Renal cortical epithelial cell (primary cell): ENCODE measurements at places on chromosomes 5 and 9.

- no peak for DNase-seq
Measured at GRCh38 chr5:134430001-134430569, 18.4 kb upstream of the CDKN2AIPNL start.

DNA sequence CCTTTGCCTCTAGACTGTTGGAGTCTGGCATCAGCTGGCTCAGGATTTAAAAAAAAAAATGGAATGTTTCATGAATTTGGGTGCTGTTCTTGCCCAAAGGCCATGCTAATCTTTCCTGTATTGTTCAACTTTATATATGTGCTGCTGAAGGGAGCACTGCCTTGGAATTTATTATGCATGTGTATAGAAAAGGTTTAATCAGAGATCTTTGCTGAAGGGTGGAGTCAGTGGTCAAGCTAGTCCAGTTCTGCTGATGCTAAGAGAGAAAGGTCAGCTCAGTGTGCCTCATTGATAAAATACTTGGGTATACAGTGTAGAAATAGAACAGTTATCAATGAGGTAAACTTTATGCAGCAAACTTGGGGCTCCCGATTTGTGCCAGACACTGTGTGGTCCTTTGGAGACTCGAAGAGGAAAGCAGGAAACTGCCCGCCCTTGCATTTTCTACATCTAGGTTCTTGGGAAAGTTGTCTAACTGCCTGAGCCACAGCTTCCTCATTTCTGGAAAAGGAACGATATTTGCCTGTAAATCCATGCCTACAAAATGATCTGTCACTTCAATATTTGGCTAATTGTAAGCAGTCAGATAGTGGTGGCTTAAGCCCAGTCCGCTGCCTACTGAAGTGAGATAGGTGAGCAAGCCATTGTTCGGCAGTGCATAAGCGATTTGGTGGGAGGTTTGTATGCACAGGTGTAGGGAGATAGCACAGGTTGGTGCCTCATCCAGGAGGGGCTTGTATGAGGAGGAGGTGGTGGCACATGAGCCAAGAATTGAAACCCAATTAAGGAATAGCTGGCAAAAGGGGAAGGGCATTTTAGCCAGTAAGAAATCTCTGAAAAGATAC lies 29.2 kb upstream of the GTF2H2C start:
- DNase-seq: no peak

- DNase-seq: no peak
Measured at GRCh38 chr5:128876569-128877382, 88.5 kb upstream of the SLC27A6 start.

DNA sequence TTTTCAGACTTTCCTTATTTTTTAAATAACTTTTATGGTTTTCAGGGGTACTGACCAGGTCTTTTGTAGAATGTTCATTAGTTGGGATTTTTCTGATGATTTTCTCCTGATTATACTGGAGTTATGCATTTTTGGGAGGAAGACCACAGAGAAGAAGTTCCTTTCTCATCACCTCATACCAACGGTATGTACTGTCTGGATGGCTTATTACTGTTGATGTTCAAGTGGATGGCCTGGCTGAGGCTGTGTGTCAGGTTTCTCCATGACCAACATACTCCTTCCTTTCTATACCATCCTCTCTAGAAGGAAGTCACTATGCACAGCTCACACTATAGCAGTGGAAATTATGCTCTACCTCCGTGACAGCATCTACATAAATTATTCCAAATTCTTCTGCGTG lies 71.1 kb upstream of the NR3C1 start:
- DNase-seq: no peak

GRCh38 chr9:131682261-131682660 lies 57.6 kb downstream of the RAPGEF1 start:
- DNase-seq: no peak

DNA sequence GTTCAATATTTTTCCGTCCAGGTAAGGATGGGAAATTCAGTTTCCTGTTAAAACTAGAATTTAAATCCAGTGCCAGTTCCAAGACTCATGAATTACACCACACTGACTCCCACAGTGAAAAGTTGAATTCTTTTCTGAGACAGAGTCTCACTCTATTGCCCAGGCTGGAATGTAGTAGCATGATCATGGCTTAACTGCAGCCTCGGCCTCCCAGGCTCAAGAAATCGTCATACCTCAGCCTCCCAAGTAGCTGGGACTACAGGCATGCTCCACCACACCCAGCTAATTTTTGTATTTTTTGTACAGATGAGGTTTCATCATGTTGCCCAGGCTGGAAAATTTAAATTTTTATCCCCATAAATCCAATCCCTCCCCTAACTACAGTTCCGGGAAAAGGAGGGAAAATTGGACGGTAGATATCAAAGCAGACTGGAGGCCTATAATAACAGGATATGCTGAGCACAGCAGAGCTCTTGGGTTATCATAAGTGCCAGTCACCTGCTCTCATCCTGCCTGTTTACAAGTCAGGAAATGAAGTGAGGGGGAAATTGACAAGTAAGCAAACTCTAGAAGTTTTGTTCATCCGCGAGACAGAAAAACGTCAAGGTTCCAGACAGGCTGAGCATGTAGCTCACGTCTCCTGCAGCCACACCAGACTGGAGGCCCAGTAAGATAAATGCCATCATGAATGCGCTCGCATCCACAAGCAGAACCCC lies 105.7 kb downstream of the UGCG start:
- DNase-seq: no peak

DNA sequence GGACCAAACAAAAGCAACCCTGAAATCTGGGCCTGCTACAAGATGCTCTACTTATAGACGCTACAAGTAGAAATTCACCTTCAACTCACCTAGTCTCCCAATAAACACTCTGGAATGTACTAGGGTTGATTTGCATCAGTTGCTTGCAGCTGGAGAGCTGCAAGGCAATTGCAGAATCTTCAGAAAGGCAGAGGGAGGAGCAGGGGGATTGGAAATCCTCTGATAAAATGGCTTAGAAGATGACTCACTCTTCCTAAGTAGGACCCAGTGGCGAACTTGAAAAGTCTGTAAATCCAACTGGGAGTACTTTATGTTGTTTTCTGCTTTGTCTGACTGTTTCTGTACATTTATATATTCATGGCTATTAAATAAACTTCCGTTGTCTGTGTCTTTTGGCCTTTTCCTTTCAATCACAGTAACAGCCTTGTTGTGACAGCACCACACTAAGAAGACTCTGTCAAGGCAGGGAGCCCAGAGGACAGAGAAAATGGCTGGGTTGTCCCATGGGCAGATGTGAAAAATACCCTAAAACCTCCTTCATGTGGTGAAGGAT lies 14.7 kb upstream of the MLLT3 start:
- peak; percentile 56 for DNase-seq

GRCh38 chr5:62732677-62733121 lies 154.1 kb downstream of the LRRC70 start:
- DNase-seq: peak; percentile 81

DNA sequence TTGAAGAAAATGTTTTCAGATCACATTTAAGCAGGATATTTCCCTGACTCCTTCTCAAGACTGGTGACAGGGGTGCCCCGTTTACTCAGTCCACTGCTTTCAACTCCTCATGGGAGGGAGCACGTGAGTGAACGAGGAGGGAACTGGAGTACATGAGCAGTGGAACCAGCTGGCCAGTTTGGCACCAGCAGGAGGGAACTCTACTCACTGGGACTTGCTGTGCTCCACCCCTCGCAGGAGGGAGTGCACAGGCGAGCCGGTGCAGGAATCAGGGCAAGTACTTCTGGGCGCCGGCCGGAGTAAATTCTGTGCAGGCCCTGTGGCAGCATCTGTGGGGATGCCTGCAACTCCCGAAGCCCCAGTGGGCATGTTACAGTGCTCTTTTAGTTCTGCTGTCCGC lies 1941.1 kb upstream of the C9orf72 start:
- DNase-seq: peak; percentile 1

DNA sequence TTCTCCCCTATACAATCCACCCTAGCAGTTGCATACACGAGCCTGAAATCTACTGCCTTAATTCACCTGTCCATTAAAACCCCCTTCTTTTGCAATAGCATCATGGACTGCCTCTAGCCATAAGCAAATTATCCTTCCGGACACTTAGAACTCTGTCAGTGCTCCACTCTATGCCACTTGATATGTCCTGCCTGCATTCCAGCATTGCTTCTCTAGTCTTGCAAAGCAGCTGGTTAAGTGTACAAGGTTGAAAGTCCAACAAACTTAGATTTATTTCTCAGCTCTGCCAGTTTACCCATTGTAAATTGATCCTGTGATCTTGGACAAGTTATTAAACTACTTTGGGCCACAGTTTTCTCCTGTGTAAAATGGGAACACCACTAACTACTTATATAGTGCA lies 197.9 kb downstream of the EPB41L4A start:
- DNase-seq: peak; percentile 23

DNA sequence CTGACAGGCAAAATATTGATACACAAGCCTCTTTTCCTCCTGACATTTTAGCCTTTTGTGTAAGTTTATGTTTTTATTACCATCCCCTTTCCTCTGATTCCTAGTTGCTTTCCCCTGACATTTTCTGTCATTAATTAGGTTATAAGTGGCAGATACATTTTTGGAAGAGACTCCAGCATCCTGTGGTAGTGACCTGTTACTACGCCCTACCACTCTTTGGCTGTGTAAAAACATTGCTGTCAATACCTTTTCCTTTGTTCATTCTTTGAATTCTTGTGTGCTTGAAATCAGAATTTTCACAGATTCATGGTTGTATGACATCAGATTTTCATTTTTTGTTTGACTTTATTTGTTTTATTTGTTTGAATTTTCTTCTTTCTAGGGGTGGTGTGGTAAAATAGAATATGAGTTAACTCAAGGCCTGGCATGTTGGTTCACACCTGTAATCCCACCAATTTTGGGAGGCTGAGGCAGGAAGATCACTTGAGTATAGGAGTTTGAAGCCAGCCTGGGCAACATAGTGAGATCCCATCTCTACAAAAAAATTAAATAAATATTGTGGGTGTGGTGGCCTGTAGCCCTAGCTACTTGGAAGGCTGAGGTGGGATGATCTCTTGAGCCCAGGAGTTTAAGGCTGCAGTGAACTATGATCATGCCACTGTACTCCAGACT lies 43.4 kb downstream of the UBE2R2 start:
- DNase-seq: no peak

GRCh38 chr5:83518319-83519061 lies 46.9 kb downstream of the VCAN start:
- no peak for DNase-seq

DNA sequence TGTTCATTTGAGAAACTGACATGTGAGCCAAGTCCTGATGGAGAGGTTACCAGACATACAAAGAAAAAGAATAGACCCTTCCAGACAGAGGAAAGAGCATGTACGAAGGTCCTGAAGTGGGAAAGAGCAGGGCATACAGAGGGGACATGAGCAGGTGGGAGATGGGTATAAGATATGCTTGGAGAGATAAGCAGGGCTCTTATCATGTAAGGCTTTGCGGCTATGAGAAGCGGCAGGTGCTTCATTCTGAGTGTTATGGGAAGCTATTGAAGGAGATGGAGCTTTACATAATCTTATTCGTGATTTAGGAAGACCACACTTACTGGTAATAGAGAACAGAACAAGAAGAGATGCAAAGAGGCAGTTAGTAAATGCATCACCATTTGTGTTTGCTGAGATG lies 417.1 kb downstream of the EBF1 start:
- DNase-seq: no peak

- no peak for DNase-seq
Measured at GRCh38 chr9:105039175-105039799, 111.3 kb upstream of the ABCA1 start.

GRCh38 chr9:92247296-92247695 lies 46.2 kb downstream of the IARS1 start:
- DNase-seq: peak; percentile 40

GRCh38 chr9:88998503-88998902 lies 7.2 kb downstream of the S1PR3 start:
- peak; percentile 73 for DNase-seq

GRCh38 chr9:131203431-131204218 lies 72.7 kb downstream of the FAM78A start:
- no peak for DNase-seq

- DNase-seq: peak; percentile 38
Measured at GRCh38 chr5:178548746-178549145, 41.4 kb downstream of the COL23A1 start.

- DNase-seq: no peak
Measured at GRCh38 chr9:131872006-131872405, 132.1 kb upstream of the RAPGEF1 start.

DNA sequence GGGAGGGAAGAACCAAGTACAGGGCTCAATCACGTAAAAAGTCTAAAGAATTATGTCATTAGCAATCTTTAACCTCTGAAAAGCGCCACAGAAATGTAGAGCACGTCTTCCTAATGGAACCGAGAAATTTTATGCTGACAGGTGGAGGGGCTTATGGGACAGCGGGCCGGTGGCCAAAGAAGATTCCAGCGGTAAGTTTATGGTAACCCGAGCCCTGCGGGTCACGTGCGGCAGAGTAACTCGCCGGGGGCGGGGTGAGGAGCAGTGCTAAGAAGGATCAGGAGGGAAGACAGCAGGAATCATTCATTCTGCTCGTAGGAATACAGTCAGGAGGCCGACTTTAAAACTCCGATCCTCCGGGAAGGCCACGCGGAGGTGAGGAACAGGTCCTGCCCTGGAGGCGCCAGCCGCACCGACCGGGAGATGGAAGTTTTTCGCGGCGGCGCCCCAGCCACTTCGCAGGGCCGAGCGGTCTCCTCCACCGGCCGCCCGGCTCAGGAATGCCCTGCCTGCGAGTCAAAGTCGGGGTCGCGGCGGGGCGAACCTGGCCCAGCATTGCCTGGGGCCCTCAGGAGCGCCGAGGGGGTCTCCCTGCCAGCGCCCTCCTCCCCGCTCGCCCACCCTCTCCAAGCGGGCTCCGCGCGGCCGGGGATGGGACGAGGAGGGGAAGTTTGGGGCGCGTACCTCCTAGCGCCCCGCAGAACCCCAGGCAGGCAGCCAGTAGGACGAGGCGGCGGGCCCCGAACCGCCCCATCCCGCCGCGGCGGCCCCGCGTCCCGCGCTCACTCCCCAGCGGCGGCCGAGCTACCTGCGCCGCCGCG lies 101.8 kb downstream of the ESM1 start:
- DNase-seq: peak; percentile 49

DNA sequence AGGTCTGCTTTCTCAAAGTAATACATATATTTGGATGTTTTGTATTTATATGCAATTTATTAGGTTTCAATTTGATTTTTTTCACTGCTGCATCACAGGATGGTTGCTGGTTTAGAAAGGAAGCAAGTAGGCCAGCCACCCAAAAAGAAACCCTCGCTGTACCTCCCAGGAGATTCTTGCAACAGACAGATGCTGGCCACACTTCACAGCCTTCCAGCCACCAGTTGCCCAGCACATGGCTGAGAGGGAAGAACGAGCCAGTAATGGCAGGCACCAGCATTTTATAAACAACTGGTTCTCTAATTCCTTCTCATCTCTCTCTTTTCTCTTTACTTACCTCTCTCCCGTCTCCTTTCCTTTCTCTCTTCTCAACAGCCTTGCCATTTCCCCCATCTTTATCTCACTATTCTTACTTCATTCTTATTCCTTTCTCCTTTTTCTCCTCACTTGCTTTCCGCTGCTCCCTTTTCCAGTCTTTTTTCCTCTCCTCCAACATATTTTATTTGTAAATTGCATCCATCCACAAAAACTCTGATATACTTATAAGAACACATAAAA lies 38.9 kb downstream of the EFNA5 start:
- no peak for DNase-seq

GRCh38 chr5:136106351-136107031 lies 26.2 kb upstream of the SMAD5 start:
- DNase-seq: no peak
